ENCODE measurements at places on chromosomes 1 and 21.

DNA sequence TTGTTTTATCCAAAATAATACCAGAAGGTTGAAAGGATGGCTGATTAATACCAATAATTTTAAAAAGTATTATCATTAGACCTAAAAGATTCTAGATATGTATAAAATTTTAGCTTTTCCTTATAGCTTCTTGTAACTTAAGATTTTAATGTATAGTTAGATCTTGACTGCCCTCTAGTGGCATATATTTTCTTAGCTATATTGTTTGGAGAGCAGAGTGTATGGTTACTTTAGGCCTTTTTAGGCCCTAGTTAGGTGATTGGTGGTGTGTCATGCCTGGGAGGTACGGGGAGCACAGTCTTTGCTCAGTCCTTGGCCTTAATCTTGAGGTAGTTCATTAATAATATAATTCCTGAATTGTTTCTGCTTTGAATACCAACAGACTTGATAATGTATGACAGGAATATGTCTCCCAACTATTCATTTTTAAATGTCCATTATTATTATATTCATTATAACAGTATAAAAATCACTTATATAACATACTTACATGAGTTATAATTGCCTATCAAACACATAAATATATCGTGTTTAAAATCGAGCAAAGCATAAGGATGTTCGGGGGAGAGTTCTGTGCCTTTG is 328.4 kb downstream of the ZP4 start:
- peak; percentile 65 for DNase-seq

DNA sequence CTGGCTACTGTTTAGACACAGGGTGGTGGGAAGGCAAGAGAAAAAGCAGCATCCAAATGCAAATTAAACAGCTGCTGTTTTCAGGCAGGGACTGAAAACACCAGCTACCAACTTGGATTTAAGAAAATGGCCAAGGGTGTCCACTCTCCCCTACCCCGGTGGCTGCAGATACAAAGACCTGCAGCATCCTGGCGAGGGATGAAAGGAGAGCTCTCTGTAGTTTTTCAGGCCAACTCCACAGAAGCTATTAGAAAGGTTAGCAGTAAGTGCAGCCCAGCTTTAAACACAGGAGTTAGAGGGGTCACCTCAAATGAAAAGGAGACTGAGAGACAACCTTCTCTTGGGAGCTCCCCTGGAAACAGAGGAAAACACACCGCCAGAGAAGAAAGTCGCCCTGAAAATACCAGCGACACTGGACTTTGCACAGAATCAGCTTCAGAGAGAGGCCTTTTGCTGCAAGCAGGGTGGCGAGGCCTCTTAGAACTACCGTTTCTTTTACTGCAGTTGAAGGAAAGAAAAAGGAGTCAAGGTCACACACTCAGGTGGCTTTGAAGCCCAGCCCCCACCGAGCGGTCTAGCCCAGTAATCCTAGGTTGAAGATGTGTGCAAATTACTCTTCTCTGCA is 74.4 kb upstream of the TIAM1 start:
- DNase-seq = no peak

GRCh38 chr1:152251391-152251790 is 27.4 kb upstream of the HRNR start:
- DNase-seq = peak; percentile 31

GRCh38 chr1:204079608-204079999 is 6.7 kb downstream of the SOX13 start:
- DNase-seq = no peak

- peak; percentile 23 for DNase-seq
Measured at GRCh38 chr1:234684856-234685255, 74.9 kb upstream of the IRF2BP2 start.

DNA sequence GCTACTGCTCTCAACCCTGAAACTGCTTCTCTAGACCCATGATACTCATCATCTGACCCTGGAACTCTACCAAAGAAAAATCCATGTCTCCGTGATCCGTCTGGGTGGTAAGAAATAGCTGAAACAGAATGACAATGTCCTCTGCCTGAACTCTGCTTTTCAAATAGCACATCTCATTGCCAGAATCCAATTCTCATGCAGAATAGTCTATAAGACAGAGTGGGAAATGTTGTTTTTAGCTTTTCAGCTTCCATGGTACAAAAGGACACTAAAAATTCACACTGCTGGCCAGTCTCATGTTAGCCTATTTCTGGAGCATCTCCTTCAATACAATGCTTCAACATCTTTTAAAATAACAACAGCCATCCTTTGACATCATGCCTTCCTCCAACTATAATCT is 1355.8 kb upstream of the PRMT6 start:
- no peak for DNase-seq

DNA sequence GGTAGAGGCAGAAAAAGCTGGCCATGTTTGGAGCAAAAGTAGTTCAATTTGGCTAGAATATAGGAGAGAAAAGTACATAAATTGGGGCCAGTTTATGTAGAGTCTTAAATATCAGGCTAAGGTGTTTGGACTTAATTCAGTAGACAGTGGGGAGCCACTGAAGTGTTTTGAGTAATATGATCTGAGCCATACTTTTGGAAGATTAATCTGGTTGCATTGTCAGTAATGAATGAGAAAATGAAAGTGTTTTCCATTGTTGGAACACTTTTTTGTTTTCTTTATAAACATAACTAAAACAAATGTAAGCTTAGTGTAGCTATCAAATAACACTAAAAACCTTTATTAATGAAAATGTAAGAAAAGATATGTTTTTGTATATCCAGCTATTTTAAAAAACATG is 42.1 kb downstream of the POU2F1 start:
- no peak for DNase-seq

- DNase-seq = peak; percentile 82
Measured at GRCh38 chr1:44808938-44809917, 905 bp downstream of the BTBD19 start.

DNA sequence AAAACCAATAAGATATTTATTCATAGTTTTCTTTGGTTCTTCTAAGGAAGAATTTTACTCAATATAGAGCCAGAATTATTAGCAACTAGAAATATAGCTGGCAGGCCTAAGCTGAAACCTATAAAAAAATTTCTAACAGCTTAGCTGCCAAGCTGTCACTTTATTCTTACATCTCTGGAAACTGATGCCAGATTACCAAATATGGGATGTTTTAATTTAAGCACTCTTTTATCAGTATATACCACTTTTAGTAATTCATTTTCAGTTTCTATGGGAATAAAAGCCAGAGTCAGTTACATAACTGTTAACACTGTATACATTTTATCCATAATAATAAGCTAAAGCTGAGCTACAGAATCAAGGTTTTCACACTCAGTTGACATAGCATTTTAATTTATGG is 68.7 kb upstream of the MPC2 start:
- no peak for DNase-seq

GRCh38 chr1:13818926-13819325 is 118.9 kb downstream of the PRDM2 start:
- no peak for DNase-seq

GRCh38 chr1:233587958-233588799 is 25.7 kb upstream of the KCNK1 start:
- no peak for DNase-seq

GRCh38 chr1:119112244-119112643 is 28.2 kb downstream of the WARS2 start:
- DNase-seq = no peak

- DNase-seq = no peak
Measured at GRCh38 chr1:241462391-241462790, 57.2 kb downstream of the FH start.

GRCh38 chr1:29240400-29240837 is 4.1 kb downstream of the PTPRU start:
- no peak for DNase-seq

DNA sequence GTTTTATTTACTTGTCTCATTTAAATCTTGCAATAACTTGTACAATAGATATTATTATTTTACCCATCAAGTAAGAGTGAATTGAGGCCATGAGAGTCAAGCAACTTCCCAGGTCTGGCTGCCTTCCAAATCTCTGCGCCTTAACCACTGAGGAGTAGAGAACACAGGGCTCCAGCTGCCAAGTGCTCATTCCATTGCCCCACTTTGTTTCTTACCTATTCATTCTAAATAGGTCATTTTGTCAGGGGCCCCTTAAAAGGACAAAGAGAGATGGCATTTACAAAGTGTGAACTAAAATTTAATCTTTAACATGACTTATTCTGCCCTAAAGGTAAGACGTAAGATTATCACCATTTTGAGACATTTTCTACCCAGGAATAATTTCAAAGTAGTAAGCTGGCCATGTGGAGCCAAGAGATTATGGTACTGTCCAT is 3.5 kb downstream of the PPP1R15B start:
- peak; percentile 85 for DNase-seq

GRCh38 chr1:183390561-183390960 is 27.6 kb downstream of the NMNAT2 start:
- no peak for DNase-seq

DNA sequence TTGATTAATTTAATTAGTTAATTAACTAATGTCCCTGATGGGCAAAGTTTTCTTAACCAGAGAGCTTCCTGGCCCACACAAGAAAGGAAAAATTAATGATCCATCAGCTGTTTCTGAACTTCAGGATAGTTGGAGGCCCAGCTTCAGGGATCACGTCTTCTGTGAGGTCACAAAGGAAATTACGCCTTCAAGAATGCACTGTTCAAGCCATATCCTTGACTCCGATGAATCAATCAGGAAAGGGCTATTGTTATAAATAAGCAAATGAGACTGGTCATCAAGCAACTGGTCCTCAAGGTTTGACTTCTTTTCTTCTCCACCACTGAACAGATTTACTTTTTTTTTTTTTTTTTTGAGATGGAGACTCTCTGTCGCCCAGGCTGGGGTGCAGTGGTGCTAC is 40.6 kb downstream of the TCP10L start:
- DNase-seq = no peak

DNA sequence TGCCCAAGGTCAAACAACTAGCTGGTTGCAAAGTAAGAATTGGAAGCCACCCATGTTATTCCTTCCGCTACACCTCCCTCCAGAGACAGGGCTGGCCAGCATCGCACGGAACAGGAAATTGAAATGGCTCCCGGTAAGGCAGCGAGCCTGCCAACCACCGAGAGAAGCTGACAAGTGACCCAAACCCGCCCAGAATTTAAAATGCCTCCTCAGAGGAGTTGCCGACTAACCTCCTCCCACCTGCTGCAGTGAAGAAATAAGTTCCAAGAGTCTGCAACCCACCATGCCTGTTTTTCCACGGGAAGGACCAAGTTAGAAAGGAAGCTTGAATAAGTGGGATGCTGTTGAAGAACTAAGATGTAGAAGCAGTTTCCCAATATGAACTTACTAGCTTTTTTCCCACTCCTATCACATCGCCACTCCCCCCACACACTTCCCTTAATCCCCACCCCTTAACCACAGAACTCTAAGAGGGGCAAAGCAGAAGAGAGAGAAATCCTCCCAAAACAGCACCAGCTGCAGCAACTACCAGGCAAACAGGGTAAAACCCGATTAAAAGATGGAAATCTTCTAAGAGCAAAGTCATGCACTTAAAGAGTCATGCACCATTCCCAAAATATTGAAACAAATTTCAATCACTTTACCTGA is 78.6 kb downstream of the TIAM1 start:
- DNase-seq = no peak

- DNase-seq = no peak
Measured at GRCh38 chr1:101843160-101843559, 153.6 kb downstream of the OLFM3 start.

DNA sequence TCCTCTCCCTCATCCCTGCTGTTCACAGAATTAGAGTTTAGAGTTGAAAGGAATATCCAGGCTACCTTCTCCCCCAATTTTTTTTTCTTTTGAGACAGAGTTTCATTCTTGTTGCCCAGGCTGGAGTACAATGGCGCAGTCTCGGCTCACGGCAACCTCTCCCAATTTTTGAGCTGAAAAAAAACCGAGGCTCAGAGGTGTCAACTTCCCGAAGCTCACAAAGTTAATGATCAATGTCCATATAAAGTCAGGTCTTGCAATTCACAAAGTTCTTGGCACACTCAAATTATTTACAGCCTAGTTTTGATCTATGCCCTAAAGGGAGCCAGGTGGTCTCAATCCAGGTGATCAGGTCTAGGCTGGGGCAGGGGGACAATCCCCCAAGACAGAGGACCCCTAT is 797 bp upstream of the LEFTY1 start:
- DNase-seq = no peak

- no peak for DNase-seq
Measured at GRCh38 chr1:47821760-47822159, 175.4 kb downstream of the TRABD2B start.

GRCh38 chr1:89350298-89350697 is 13.6 kb upstream of the GBP6 start:
- DNase-seq = no peak

DNA sequence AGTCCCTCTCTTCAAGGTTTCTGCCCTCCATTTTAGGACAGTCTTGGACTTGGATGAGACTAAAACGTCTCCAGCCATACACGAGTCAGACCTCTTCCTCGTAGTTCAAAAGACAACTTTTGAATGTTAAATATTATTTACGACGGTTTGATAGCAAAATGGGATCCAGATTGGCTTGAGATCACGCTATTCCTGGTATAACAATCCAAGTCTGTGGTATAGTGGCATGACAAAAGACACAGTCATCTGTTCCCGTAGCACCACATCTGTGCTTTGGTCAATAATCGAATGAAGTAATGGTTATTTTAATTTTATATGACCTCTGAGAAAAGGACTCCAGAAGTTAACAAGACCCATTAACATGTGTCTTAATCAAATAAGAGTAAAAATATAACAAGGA is 7.0 kb downstream of the PCP4 start:
- DNase-seq = no peak

GRCh38 chr1:51982161-51982560 is 8.3 kb downstream of the RAB3B start:
- no peak for DNase-seq

GRCh38 chr1:227934476-227935313 is 13.0 kb downstream of the WNT9A start:
- DNase-seq = peak; percentile 95

GRCh38 chr1:115847787-115848186 is 6.9 kb upstream of the NHLH2 start:
- no peak for DNase-seq

DNA sequence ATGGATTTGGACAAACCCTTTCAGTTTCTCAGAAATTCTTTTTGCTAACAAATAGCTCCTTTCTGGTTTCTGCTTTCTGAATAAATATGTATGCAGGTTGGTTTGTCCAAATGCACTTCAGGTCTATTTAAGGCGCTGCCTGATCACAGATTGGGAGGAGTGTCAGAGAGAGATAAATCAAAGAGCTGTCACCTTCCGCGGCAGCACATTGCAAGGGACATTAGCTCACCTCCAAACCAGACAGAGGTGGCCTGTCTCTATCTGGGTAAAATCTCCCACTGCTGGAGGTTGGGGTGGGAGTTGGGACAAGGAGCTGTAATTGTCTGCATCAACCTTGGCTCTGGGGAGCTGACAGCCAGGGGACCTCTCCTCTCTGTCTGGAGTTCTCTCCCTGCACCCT is 25.2 kb downstream of the PRAMEF20 start:
- DNase-seq = no peak

DNA sequence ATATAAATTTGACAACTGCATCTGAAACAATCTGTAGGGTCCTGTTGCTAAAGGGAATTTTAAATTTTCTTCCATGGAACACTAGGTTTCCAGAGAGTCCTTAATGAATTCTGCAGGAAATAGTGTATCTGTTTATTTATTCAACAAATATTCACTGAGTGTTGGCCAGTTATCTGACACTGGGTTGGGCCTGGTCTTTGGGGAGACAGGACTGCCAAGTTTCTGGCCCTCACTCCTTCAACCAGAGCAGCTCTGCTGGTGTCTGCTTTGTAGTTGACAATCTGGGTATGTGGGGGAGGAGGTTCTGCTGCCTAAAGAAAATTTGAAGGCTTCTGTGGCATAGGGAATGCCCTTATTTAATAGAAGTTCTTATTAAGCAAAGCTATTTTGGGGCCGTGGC is 26.1 kb upstream of the HUNK start:
- DNase-seq = no peak

- peak; percentile 59 for DNase-seq
Measured at GRCh38 chr21:28257276-28257675, 735.4 kb downstream of the LTN1 start.

GRCh38 chr1:145990249-145990855 is 6.0 kb downstream of the TXNIP start:
- DNase-seq = no peak

Measured in iris pigment epithelial cell (primary cell).